Right cardiac atrium (tissue), 5 donors: ENCODE measurements at places on chromosomes 5 and 9. TPM values are rescaled to one million over a fixed set of nuclear protein-coding genes. Genes with fewer than 3 reads are reported as not detected.

The PAXX gene
- polyA plus RNA-seq = 44.5 TPM

The FOXD4 gene
- 0.14 TPM for polyA plus RNA-seq

The PCDHA6 gene
- polyA plus RNA-seq = 0.07 TPM

The MUSK gene
- 0.86 TPM for polyA plus RNA-seq

The SNAPC4 gene
- polyA plus RNA-seq = 3.7 TPM

The SOWAHA gene
- polyA plus RNA-seq = 0.05 TPM

The SEPTIN8 gene
- polyA plus RNA-seq = 17.7 TPM

The SPATA31D4 gene
- not detected for polyA plus RNA-seq

The IRX1 gene
- polyA plus RNA-seq = 0.05 TPM

The OMD gene
- polyA plus RNA-seq = 11.7 TPM

The PLAC8L1 gene
- polyA plus RNA-seq = 0.23 TPM

The SPTAN1 gene
- polyA plus RNA-seq = 154 TPM

The PCDHGA7 gene
- polyA plus RNA-seq = 1.8 TPM

The NIPAL4 gene
- polyA plus RNA-seq = 0.16 TPM

The CHSY3 gene
- 0.68 TPM for polyA plus RNA-seq

The GARIN3 gene
- not detected for polyA plus RNA-seq

The NOXA1 gene
- polyA plus RNA-seq = 4.3 TPM

The SPINK13 gene
- polyA plus RNA-seq = 0.72 TPM

The SEMA5A gene
- 6.7 TPM for polyA plus RNA-seq

The CD14 gene
- polyA plus RNA-seq = 25.1 TPM

The GDNF gene
- polyA plus RNA-seq = 0.14 TPM

The GMCL2 gene
- not detected for polyA plus RNA-seq

The SPEF2 gene
- 1.7 TPM for polyA plus RNA-seq

The GPR151 gene
- not detected for polyA plus RNA-seq
